ENCODE measurements at places on chromosomes 5 and 9. TPM values are rescaled to one million over a fixed set of nuclear protein-coding genes. Genes with fewer than 3 reads are reported as not detected.

FREM1 gene
- 57.7 TPM for total RNA-seq

ENTPD2 gene
- not detected for total RNA-seq

PCDHB6 gene
- total RNA-seq: 0.64 TPM

LOX gene
- 1.4 TPM for total RNA-seq

FAM221B gene
- total RNA-seq: 0.19 TPM

SPRY4 gene
- 42.1 TPM for total RNA-seq

DNA sequence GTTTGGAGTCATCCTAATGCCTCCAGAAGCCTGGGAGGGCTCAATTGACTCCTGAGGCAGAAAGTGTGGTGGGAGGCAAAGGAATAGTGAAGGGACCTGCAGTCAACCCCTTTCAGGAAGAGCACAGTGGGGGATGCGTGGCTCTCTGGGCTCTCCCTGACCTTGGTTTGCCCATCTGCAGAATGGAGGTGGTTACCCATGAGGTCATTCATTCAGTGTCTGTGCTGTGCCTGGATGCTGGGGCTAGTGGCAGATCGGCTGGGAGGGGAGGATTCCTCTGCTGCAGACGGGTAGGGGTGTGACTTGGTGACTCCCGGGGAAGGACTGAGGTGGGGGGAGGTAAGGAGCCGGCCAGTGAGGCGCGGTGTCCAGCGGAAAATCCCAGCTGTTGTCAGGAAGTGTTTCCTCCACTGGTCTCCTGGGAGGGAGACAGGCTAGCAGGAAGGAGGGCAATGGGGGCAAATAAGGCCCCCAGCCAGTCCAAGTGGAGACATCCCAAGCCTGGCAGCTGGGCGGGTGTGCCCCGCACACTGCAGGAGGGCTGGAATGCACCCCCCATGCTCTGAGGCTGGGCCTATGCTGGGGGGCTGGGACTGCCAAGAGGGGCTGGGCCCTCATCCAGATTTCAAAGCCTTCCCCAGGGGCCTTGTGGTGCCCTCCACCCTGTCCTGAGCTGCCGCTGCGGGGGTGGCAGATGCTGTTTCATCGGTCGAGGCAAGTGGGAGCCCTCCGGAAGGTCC is 10.9 kb downstream of the CXXC5 start:
- no peak for DNase-seq

- no peak for DNase-seq
Measured at GRCh38 chr9:24502206-24502937, 43.3 kb downstream of the IZUMO3 start.

- DNase-seq: no peak
Measured at GRCh38 chr9:75788006-75788634, 102.4 kb upstream of the PCSK5 start.

DNA sequence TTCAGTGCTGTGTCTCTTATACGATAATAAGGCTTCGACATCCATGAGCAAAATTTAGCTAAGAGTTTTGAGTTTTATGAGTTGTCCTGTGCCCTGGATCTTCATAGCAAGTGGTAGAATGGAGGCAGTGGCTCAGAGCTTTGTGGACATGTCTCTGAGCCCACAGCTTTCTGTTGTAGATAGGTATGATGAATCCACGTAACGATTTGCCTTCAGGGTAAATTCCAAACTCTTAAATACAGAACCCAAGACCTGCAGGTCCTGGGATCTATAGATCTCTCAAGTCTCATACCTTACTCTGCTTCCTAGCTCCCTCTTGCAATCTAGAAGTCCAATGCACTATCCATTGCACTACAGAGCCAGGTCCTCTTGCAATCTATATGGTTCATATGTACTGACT is 59.5 kb upstream of the TLE4 start:
- DNase-seq: no peak

- DNase-seq: no peak
Measured at GRCh38 chr9:81574405-81574804, 114.9 kb downstream of the TLE1 start.

- DNase-seq: peak; percentile 85
Measured at GRCh38 chr9:122122903-122123632, 30.0 kb upstream of the TTLL11 start.

- DNase-seq: no peak
Measured at GRCh38 chr9:124017929-124018729, 6.6 kb downstream of the LHX2 start.

DNA sequence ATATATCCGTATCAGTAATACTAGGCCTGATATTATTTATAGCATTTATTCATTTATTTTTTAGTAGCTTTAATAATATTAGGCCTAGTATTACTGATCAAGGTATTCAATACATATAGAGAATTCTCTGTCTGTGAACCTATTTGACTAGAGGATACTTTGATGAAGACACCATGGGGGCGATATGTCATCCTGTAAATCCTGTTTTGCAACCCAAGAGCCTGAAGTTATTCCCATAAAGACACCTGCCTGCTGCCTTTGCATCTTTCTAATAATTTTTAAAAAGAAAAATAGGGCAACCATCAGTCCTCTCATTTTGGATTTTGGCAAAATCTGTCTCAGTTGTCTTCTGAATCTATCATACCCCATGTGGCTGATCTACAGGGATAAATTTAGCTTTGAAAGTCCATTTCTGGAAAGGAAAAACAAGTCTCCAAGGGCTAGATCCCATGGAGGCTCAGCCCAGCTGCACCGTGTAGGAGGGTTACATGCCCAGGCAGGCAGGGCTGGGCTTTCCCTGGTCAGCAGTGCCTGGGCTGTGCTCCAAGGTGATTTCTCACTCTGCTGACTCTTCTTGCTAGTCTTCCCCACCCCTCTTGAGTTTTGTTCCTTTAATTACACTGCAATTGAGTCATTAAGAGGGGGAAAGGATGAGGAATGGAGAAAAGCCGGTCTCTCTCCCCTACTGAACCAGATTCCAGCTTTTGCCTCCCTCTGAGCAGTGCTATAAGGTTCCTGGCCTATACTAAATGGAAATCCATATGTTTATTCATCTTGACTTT is 169.0 kb downstream of the TRIM32 start:
- DNase-seq: no peak

PHF24 gene
- 0.63 TPM for total RNA-seq
